Femur (tissue), 1 donor: ENCODE measurements at places on chromosomes 2 and 18.

- no peak for DNase-seq
These were observed 3.5 kb downstream of the TMEM200C start for GRCh38 chr18:5891854-5892215.

DNA sequence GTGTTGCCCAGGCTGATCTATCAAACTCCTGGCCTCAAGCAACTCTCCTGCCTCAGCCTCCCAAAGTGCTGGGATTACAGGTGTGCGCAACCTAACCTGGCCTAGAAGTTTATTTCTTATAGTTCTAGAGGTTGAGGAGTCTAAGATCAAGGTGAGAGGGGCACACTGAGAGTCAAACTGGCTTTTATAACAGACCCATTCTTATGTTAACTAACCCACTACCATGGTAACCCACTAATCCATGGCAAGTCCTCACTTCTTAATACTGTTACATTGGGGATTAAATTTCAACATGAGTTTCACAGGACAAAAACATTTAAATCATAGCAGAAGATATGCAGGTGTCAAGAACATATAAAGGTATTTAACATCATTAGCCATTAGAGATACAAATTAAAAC lies 50.6 kb downstream of the MDH1 start:
- no peak for DNase-seq

DNA sequence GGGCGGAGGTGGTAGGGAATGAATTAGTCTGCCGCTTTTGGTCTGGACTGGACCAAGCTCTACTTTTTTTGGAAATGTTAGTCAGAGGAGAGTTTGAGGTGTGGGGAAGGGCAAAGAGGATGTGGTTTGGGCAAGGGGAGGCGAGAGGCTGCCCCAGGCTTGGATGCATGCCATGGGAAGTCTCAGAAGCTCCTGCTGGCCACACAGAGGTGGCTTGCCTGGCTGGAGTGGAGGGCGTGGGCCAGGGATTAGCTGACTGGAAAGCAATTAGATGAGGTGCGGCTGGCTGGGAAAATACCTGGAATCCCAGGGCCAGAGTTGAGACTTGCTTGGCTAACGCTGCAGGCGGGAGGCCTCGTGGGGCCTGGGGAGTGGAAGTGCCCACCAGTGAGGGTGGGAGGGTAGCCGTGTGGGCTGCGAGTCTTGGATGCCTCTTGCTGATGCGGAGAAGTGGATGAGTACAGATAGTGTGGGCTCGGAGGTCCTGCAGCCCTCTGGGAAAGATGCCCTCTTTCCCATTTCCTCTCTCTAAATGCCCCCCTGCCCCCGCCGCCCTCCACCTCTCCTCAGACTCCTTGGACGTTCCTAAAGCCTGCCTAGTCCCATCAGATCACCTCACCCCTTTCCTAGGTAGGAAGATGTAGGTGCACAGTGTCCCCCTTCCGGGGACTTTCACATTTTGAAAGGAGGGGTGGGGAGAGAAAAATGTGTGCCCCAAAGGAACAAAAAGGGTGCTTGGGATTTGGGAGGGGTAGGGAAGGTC lies 117.6 kb downstream of the SMAD7 start:
- DNase-seq, result peak; percentile 83

GRCh38 chr18:33605250-33605649 lies 27.2 kb downstream of the ASXL3 start:
- DNase-seq, result no peak

DNA sequence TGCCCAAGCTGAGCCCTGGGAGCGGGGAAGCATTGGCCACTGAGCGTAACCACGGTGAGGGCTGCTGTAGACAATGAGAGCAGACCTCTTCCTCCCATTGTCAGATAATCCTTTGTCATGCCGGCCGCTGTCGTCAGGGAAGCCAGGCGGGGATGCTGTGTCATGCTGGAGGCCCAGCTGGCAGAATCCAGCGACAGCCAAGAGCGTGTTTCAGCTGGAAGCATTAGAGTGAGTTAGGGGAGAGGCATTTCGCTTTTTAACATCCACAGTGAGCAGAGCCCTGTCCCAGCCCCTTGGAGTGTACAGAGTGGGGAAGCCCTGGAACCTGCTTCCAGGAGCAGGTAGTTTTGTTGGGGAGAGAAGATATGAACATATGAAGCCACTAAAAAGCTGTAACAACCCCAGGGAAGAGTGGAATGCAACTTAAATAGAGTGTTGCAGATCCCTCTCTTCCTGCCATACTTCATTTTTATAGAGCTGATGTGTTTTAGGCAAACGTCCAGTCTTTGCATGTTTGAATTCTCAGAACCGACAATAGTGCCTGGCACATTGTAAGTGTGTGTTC lies 7.0 kb downstream of the CTIF start:
- DNase-seq, result peak; percentile 85

- DNase-seq, result no peak
These were observed 1038.6 kb downstream of the CBLN2 start for GRCh38 chr18:71505526-71505925.

- no peak for DNase-seq
These were observed 2.7 kb upstream of the WIPF1 start for GRCh38 chr2:174600349-174600748.
